ENCODE measurements at places on chromosomes 16 and 17.
A peak's percentile ranks its signal among the peaks of the same experiment; 100 is the strongest.

- no peak for DNase-seq
Measured at GRCh38 chr17:44084131-44084538, 13.6 kb downstream of the G6PC3 start.

GRCh38 chr16:57616876-57617275 lies 11.6 kb upstream of the ADGRG1 start:
- no peak for DNase-seq

- DNase-seq: no peak
Measured at GRCh38 chr17:82939621-82940135, 99.9 kb upstream of the ZNF750 start.

DNA sequence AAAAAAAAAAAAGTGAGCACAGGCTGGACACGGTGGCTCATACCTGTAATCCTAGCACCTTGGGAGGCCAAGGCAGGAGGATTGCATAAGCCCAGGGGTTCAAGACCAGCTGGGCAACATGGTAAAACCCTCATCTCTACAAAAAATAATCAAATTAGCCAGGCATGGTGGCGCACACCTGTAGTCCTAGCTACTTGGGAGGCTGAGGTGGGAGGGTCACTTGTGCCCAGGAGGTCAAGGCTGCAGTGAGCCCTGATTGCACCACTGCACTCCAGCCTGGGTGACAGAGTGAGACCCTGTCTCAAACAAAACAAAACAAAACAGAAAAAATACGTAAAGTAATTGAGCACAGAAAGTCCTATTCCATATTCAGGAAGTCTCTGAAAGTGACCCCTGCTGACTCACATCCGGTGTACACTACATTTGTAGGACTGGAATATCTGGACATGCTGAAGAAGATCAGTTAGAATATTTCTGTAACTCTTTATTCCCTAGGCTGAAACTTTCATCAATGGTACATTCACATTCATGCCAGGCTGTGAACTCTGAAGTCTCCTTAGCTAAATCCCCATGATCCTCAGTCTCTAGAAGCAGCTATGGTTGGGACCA lies 66.0 kb upstream of the HAS3 start:
- DNase-seq: no peak

DNA sequence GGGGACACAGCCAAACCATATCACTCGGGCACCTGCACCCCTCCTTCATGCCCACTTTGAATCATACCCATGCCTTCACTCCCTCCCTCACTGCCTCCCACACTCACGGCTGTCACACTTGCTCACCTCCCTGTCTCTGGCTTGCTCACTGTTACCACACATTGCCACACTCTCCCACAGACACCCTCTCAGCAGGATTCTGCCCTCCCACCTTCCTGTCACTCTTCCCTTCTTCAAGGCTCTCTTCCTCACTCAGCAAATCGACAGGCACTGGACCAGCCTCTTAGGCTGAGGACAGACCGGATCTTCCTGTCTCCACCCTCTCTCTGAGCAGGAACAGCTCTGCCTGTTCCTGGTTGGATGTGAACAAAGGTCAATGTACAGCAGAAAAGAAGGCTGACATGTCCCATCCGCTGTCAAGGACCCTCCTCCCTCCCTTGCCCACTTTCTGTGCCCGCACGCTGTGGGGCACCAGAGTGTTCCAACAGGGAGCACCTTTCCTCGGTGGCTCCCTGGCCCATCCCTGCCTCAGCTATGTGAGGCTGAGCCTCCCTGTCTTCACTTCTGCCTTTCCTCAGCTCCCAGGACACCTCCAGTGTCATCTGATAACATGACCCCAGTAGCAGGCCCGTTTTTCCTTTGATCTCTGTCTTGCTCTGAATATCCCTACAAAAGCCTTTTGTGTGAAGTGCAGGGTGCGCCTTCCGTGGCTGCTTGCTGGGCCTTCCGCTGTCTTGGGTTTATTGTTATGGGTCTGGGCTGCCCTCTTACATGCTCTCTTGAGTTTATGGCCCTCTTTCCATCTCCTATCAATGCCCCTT lies 47.0 kb downstream of the CCDC182 start:
- DNase-seq: no peak

DNA sequence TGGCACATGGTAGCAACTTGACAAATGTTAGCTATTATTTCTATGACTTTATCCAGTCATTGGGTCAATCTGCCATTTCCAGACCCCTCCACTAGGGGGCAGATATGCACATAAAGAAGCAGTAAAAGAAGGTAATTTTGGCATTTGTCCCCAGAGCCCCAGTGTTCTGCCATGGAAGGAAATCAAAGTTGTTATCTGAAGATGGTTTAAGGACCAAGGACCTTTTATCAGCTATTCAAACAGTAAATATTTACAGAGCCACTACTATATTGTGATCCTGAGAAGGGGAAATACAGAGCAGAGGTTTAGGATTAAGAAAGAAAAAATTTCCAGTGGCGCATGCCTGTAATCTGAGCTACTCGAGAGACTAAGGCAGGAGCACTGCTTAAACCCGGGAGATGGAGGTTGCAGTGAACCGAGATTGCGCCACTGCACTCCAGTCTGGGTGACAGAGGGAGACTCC lies 20.0 kb downstream of the TRAF4 start:
- peak; percentile 53 for DNase-seq

GRCh38 chr17:34499576-34499975 lies 79.8 kb upstream of the TMEM132E start:
- DNase-seq: no peak

DNA sequence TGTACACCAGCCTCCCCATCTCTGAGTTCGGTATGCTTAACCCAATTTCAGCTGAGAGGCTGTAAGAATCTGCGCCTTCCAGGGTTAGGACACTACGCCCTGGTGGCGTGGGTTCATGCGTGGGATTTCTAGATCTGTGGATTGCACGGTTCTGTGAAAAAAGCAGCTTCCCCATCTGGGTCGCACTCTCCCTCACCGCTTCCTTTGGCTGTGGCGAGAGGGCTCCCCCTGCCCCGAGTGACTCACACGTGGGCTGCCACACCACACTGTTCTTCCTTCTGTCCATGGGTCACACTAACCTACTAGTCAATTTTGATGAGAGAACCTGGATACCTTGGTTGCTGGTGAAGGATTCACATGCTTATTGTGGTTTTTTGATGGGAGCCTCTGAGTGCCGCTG lies 256.0 kb upstream of the MAF start:
- DNase-seq: no peak

GRCh38 chr16:88651276-88651988 lies 579 bp upstream of the CYBA start:
- DNase-seq: peak; percentile 55

DNA sequence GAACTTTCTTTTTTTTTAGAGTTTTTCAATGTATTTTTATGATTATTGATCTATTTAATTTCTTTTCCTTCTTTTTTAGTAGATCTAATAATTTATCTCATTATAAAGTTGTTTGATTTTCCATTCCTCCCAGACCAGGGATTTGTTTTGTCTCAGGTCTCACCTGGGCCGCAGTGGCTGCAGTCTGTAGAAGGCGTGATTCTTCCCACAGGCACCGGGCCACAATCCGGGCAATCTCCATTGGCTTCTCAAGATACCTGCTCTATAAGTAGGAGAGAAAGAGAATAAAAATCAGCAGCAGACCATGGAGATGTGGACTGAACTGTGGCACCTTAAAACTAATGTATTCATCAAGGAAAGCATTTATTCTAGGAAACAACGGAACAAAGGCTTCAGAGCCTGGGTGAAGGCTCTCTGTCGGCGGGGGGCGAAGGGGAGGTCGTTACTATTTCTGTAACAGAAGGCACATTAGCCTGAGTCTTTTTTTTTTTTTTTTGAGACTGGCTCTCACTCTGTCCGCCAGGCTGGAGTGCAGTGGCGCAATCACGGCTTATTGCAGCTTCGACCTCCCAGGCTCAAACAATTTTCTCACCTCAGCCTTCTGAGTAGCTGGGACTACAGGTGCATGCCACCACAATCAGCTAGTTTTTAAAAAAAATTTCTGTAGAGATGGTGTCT lies 42.7 kb downstream of the STAT3 start:
- DNase-seq: no peak

- no peak for DNase-seq
Measured at GRCh38 chr17:50423553-50424159, 2.4 kb upstream of the ACSF2 start.

- no peak for DNase-seq
Measured at GRCh38 chr17:14303343-14304221, 2.7 kb downstream of the HS3ST3B1 start.

DNA sequence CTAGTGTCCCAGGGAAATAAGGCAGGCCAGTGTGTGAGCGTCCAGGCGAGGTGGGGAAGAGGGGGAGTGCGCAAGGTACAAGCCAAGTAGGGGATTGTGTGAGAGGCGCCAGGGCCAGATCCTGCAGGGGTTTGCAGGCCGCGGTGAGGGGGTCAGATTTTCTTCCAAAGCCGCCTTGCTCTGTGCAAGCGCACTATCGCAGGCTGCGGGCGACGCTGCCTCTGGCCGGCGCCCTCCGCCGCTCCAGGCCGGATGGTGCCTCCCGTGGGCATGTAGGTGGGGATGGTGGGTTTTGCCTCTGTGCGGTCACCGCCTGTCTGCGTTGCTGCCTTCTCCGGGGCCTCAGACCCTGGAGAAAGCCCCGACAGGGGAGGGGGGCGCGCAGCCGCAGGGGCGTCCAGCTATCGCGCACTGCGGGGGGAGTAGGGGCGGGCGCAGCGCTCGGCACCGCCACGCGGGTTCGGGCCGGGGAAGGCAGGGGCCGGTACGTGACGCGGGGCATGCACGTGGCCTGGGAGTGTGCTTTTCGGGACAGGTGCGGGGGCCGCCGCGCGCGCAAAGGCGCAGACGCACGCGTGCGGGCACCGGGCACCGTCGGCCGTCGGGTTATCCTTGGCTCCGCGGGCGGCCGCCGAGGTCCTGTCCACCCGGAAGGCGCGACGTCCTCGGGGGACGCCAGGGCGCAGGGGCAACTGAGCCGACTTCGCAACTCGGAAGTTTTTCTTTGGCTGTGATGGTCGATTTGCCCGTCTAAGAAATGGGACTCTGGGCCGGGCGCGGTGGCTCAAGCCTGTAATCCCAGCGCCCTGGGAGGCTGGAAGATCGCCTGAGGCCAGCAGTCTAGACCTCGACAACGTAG lies 1.1 kb upstream of the HAPSTR1 start:
- peak; percentile 28 for DNase-seq

GRCh38 chr17:7416323-7416722 lies 3.8 kb upstream of the SPEM1 start:
- DNase-seq: no peak

- no peak for DNase-seq
Measured at GRCh38 chr16:19757762-19758595, 39.9 kb downstream of the IQCK start.

- DNase-seq: no peak
Measured at GRCh38 chr16:23694644-23695373, 16.1 kb downstream of the PLK1 start.

- DNase-seq: no peak
Measured at GRCh38 chr16:30541502-30542329, 7.1 kb upstream of the ZNF747 start.

DNA sequence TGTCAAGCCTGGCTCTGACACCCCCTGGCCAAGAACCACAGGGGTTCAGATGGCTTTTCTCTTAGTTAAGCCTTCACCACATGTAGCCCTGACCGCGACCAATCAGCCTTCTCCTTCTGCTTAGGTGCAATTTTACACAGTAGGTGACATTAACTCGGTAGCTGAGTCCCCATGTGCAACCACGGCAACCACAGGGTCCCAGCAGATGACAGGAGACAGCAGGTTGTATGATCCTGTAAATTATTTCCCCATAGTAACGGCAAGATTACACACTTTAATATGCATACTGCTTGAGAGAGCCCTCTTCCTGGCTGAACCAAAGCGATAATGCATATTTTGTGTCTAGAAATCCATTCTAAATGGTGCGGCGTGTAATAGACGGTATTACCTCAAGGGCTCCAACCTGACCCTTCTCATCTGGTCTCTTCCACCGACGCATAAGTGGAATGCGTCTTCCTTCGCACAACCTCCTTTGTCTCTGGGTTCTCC lies 458.7 kb upstream of the ZFHX3 start:
- no peak for DNase-seq

GRCh38 chr16:88012360-88012759 lies 61.1 kb downstream of the BANP start:
- no peak for DNase-seq

- no peak for DNase-seq
Measured at GRCh38 chr17:47733674-47734410, 806 bp downstream of the TBX21 start.

- DNase-seq: no peak
Measured at GRCh38 chr17:82897514-82898249, 57.9 kb upstream of the ZNF750 start.

GRCh38 chr17:63697341-63698286 lies 2.3 kb downstream of the LIMD2 start:
- DNase-seq: peak; percentile 78

All from activated effector memory CD4-positive, alpha-beta T cell treated with Interleukin-2 at 50 U/mL for 16 hours (primary cell).